Large intestine (tissue), 12 donors: ENCODE measurements at places on chromosomes 13 and 19. TPM values are rescaled to one million over a fixed set of nuclear protein-coding genes. Genes with fewer than 3 reads are reported as not detected.

Gene MADCAM1
- 10.7 TPM for polyA plus RNA-seq

GRCh38 chr13:19587635-19588300 is 26.4 kb upstream of the TPTE2 start:
- DNase-seq, result peak; percentile 10

DNA sequence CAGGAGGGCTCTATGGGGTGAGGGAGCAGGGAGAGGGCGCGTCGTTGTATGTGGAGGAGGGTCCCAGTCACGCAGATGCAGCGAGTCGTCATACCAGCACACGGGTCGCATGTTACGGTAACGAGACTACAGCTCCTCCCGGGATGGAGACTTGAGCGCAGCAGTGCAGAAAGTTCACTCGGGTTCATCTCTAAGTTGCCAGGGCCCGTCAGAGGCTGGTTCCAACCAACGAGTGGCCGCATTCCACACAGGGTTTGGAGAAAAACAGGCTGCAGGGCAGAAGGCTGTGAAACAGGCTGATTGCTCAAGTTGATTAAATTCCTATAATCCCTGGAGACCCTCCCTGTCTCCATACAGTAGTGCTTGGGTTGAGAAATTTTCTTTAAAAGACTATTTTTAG is 21.9 kb upstream of the TTYH1 start:
- DNase-seq, result no peak

DNA sequence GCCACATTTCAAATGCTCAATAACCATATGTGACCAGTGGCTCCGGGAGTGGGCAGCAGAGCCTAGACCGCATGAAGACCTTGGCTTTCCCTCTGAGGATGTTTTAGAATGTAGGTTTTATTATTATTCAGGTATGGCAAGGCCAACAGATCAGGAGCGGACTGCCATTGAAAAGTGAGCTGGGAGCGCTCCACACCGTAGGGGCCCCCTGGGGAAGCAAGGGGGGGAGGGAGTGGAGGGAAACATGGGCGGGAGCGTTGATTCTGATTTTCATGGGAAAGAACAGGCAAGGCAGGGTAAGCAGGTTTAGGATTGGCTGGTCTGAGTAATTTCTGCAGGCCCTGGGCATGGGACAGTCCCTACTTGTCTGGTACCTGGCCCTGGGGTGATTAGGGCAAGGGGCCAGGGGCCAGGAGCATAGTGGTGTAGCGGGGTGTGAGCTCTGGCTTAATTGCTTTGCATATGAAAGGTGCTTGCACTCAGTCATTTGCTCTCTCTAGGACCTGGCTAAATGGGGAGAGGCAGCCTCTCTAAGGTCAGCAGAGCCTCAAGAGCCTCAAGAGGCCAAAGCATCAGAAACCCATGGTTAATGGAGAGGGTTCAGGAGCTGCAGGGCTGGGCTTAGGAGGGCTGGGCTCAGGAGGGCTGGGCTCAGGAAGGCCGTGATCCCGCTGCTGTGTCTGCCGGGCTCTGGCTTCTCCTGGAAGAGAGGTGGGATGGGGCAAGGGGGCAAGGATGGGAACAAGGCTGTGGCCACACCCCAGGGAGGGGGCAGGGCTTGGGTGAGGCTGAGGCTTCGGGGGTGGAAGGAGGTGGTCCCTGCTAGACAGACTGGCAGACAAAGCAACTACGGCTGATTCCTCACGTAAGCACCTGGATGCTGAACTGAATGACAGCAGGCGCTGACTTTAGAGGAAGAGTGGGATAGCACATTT is 82.0 kb upstream of the WASF3 start:
- DNase-seq, result no peak
